ENCODE measurements at places on chromosomes 12 and 14.

GRCh38 chr12:79378496-79378895, 312.3 kb downstream of the PAWR start:
- DNase-seq, result peak; percentile 30

DNA sequence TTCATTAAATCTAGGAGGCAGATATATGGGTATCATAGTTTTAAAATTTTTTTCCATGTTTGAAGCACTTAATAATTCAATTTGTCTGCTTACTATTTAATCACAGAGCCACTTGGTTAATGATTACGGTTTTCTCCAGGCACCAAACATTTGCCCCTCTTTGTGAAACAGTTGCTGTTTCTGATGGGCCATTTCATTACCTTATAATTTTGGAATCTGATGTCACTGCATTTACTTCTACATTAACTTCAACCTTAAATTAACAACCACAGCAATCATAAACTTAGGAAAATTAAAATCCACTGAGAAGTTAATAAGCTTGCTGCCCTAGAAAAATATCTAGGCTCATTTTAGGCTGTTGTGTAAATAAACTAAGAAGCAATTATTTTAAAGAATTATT, 17.0 kb downstream of the TMCC3 start:
- no peak for DNase-seq

GRCh38 chr12:60419986-60420385, 824.2 kb downstream of the SLC16A7 start:
- DNase-seq, result no peak

GRCh38 chr14:39581474-39581873, 149.2 kb upstream of the FBXO33 start:
- DNase-seq, result peak; percentile 9

DNA sequence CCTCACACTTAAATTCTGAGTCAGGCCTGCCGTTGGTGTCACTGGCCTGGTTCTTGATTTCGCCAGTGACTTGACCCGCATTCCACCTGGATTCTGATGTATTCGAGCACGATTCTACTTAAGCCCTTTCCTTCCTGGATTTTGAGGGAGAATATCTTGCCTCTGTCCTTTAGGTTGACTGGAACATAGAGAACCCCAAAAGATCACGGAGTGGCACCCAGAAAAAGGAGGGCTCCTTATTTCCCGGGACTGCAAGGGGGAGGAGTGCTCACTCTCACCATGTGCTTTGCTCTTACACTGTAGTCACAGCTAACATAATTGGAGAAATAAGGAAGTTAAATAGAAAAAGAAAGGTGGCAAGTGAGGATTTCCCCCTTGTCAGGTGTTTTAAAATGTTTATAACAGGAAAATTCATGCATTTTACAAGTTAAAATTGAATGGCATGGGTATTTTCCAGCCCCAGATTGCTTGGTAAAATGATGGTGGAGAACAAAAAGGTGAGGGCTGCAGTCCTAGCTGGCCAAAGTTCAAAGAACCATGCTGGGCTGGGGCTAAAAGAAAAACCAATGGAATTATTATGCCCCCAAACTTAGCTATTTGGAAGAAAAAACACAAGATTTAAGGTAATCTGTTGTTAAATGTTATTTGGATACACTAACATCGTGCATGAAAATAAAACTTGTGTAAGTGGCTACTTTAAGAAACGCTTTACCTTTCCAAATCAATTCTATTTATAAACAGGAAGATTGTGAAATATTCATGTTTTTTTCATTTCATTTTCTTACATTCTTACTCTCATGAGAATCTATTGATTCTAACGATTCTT, 8.9 kb downstream of the FOXA1 start:
- no peak for DNase-seq

GRCh38 chr14:73422515-73422914, 35.8 kb downstream of the NUMB start:
- no peak for DNase-seq

DNA sequence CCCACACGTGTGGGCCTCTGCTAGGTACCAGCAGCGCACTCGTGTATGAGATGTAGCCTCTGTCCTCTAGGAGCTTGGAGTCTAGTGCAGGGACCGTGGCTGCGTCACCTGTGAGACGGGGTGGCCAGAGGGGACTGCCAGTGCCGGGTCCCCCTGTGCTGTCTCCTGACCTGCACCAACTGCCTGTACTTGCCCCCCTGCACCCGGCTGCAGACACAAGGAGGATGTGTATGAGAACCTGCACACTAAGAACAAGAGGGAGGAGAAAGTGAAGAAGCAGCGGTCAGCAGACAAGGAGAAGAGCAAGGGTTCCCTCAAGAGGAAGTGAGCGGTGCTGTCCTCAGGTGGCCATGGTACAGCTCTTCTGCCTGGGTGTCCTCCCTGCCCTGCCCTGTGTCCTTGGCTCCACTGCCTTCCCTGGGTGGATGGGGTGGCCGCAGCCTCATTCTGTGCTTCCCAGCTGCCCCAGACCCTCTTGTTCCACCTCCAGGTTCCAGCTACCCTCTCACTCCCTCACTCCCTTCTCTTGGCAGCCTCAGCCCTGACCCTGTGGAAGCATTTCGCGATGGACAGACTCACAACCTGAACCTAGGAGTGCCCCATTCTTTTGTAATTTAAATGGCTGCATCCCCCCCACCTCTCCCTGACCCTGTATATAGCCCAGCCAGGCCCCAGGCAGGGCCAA, 9.6 kb downstream of the PTPN6 start:
- DNase-seq, result no peak

GRCh38 chr12:99549651-99550050, 97.9 kb upstream of the GARIN6 start:
- no peak for DNase-seq

DNA sequence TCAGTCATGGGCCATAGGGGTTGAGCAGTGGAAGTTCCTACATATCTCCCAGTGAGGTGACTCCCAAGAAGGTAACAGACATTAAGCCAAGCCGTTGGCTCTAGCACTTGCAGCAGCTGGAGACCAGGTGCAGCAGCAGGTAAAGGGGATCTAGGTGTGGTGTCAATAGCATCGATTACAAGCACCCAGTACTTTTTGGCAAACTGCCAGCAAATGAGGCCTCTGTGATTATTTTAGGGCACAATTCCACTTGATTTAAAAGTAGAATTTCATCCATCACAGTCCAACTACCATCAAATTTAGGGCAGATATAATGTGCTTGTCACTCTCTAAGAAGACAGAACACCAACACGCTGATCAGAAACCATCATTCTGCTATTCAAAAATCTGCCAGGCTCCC, 224.1 kb upstream of the EGLN3 start:
- DNase-seq, result no peak
